Naive thymus-derived CD4-positive, alpha-beta T cell (primary cell): ENCODE measurements at places on chromosomes 12 and 14. TPM values are rescaled to one million over a fixed set of nuclear protein-coding genes. Genes with fewer than 3 reads are reported as not detected.

PLEKHG3 gene
- 0.17 TPM for polyA plus RNA-seq

BICD1 gene
- polyA plus RNA-seq: 9.7 TPM

DNA sequence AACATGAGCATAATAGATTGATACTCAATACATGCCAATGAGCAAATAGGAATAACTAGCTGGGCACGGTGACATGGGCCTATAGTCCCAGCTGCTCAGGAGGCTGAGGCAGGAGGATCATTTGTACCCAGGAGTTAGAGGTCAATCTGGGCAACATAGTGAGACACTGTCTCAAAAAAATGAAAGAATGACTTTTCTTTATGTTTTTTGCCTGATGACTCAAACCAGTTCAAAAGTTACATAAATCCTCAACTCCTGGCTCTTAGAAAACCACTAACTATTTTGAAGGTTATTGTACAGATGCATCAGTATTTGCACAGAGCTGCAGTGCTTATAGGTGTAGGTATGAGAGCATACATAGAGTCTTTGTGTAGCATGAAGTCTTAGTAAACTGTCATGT, 219.2 kb upstream of the RGS6 start:
- DNase-seq: no peak

DNA sequence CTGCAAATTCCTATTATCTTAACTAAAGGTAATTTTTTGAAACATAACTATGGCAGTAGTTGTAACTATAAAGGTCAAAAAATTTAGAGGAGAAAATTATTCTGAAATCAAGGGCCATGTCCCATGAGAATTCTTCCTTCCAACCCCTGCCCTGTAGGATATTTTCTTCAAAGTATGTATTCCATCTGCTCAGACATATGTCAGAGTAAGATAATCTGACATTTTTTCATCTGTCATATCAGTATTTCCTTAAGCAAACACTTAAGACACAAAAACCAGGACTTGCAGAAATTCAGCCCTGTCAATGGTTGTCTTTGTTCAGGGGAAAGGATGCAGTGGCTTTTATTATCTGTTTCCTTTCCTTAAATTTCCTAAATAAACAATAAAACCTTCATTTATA, 36.3 kb downstream of the ACSS3 start:
- DNase-seq: no peak

DNA sequence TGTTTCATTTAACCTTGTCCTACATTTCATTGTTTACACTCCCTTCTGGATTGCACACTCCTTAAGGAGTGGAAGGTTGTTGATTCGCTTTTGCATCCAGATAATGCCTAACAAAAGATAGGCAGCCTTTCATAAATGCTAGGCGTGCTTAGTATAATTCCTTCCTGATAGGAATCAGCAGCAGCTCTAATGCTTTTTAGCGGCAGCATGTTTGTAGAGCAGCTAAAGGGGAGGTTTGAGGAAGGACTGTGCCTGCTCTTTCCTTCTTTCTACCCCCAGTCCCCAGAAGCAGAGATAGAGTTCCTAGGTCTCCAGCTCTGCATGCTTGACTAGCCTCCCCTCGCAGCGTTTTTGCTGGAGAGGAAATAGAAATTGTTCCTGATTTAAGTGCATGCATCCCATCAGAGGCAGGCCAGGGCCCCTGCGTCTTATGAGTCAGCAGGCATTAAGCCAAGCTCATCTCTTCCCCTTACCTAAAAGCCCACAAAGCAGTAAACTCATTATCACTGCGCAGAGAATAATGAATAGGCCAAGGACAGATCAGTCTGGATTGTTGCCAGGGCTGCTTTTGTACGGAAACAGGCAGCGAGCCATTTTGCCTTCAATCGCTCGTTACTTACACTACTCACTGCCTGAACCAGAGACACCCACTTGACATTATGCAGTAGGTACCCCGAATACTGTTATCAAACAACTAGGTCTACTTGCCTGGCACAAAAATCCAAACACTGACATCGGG, 14.0 kb upstream of the TBPL2 start:
- no peak for DNase-seq

DNA sequence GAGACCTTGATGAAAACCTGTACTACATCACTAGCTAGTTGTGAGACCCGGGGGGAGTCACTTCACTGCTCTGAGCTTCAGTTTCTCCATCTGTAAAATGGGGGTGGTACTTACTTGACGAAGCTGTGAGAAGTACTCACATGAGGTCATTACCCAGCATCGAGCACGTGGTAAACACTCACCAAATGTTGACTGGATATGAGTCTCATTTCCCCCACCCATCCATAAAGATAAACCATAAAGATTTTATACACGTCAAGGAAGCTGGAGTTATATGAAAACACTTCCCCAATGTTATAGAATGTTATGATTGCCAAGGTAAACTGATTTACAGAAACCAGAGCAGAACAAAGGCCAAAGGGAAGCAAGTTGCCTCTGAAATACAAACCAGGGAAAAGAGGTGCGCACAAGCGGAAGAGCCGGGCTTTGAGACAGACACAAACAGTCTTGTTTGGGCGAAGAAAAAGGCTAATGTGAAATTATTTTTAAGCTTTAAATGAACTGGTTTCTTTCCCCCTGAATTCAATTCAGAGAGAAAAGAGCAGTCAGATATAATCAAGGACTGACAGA, 536.8 kb downstream of the MED13L start:
- no peak for DNase-seq

DNA sequence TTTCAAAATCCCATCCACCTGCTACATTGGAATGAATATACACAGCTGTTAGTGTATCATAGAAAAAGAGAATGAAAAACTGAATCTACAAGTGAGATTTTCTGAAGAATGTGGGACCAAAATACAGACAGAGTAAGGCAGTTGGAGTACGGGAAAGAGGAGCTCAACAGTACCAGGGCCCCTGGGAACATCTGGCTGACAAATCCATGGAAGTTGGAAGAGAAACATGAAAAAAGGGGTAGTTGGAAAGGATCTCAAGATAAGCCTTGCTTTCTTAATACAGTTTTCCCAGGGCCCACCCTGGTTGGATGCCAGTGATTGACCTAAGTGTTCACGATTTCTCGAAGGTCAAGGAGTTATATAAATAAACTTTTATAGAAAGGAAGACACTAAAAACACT, 54.0 kb upstream of the SLCO1C1 start:
- DNase-seq: no peak

GRCh38 chr14:104778694-104779331, 16.7 kb downstream of the AKT1 start:
- no peak for DNase-seq

GRCh38 chr14:72810201-72810600, 83.7 kb downstream of the DPF3 start:
- peak; percentile 68 for DNase-seq

DNA sequence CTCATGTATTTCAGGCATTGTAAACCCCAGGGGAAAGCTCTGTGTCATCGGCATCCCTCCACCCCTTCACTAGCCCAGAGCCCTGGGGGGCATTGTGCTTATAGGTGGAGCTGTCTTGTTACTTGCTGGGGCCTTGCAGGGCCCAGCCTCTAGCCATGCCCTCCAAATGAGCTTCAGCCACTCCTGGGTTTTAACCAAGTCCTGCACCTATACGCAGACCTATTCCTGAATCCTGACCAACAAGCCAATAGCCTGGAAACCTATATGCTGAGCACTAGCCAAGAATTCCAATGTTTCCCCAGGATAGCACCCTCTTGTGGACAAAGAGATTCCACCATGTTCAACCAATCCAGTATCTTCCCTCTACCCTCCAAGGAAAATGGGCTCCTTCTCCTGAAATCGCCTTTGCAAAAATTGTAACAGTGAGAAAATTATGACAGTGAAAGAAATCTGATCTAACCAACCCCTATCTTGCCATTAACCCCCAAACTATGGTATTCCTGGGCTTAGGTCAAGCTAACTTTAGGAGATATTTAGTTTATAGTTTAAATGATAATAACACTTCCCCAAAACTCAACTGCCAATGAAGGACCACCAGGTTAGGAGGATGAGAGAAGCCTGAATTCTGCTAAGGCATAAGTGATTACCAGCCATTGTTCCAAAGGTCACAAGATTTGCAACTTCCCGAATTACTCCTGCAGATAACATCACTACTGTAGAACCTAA, 55.5 kb downstream of the TTC7B start:
- DNase-seq: no peak

DNA sequence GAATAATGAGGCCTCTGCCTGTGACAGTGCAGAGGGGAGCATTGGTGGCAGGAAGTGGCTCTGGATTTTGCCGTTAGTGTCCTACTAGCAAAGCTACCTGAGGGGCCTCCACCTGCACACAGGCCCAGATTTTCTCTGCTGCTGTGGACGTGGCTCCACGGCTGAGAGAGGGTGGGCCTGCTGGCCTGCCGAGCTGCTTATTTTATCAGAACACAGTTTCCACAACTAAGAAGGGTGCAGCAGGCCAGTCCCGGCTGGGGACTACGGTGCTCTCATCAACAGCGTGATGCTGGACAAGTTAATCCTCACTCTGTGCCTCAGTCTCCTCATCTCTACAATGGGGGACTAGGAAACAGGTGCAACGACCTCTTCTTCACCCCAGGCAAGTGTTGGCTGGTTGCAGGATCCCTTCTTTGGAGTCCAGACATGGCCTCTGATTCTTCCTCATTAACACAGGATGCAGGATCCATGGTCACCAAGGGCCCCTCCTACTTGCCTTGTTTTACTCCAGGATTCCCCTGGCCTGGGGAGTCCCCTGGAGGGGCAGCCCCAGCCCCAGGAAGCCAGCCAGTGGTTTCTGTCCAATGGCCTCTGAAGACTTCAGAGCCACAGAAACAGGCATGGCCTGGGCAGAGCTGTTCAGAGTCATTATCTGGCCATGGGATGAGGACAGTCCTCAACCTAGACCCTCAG, 3.3 kb downstream of the FAM181A start:
- DNase-seq: no peak

DNA sequence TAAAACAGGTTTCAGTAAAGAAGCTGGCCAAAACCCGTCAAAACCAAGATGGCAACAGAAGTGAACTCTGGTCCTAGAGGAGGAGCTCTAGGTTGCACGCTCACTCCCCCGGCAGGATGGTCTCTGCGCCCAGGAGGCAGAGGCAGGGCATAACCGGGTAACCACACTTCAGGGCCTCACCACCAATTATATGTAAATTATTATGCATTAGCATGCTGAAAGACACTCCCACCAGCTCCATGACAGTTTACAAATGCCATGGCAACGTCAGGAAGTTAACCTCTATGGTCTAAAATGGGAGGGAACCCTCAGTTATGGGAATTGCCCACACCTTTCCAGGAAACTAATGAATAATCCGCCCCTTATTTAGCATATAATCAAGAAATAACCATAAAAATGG, 20.1 kb upstream of the SLC6A12 start:
- DNase-seq: no peak

DNA sequence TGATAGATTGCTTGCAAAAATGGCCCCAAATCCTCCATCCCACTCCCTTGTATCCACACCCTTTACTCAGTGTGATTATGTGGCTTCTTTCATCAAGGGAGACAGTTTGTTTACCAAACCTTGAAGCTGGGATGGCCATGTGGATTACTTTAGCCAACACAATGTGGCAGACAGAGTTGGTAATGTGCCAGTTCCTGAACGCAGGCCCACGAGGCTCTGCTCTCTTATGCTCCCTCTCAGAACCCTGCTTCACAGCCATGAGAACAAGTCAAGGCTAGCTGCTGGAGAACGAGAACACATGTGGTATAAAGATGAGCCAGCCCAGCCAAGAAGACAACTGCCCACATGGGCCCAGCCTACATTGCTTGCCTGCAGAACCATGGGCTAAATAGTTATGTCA, 162.3 kb downstream of the NDUFA12 start:
- DNase-seq: no peak
